Thyroid gland (tissue), 4 donors: ENCODE measurements at places on chromosomes 11 and 22. TPM values are rescaled to one million over a fixed set of nuclear protein-coding genes. Genes with fewer than 3 reads are reported as not detected.

DNA sequence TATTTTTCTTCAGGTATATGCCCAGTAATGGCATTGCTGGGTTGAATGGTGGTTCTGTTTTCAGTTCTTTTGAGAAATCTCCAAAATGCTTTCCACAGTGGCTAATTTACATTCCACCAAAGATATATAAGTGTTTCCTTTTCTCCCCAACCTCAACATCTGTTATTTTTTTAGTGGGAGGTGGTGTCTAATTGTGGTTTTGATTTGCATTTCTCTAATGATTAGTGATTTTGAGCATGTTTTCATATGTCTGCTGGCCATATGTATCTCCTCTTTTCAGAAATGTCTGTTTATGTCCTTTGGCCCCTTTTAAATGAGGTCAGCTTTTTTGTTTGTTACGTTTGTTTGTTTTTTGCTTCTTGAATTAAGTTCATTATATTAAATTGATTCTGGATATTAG lies 760.2 kb downstream of the KCNA4 start:
- no peak overlapping the region for H3K4me3 ChIP-seq
- H3K4me1 ChIP-seq, result no peaks in the 10 kb centered on the region
- no peak overlapping the region for H3K27ac ChIP-seq
- H3K27me3 ChIP-seq, result no peaks in the 10 kb centered on the region

GRCh38 chr11:123187665-123188507 lies 7.2 kb downstream of the CLMP start:
- H3K27ac ChIP-seq, result no peak overlapping the region
- no peak overlapping the region for H3K4me3 ChIP-seq
- H3K27me3 ChIP-seq, result no peaks in the 10 kb centered on the region
- no peak for DNase-seq
- H3K36me3 ChIP-seq, result no peaks in the 10 kb centered on the region

- no peaks in the 10 kb centered on the region for H3K36me3 ChIP-seq
- H3K4me3 ChIP-seq, result no peak overlapping the region
- H3K4me1 ChIP-seq, result no peaks in the 10 kb centered on the region
- no peaks in the 10 kb centered on the region for H3K27me3 ChIP-seq
Observed at GRCh38 chr11:115670538-115671205, 166.5 kb upstream of the CADM1 start.

Gene PATE4
- not detected for total RNA-seq

Gene ATP6V1E1
- total RNA-seq, result 88.6 TPM

DNA sequence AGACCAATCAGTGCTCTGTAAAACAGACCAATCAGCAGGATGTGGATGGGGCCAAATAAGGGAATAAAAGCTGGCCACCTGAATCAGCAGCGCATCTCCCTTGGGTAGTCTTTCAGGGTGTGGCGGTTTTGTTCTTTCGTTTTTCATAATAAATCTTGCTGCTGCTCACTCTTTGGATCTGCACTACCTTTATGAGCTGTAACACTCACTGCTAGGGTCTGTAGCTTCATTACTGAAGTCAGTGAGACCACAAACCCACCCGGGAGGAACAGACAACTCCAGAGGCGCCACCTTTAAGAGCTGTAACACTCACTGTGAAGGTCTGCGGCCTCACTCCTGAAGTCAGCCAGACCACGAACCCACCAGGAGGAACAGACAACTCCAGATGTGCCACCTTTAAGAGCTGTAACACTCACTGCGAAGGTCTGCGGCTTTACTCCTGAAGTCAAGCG lies 175.5 kb upstream of the PDGFD start:
- no peak for DNase-seq
- H3K4me3 ChIP-seq, result no peak overlapping the region
- H3K27me3 ChIP-seq, result no peaks in the 10 kb centered on the region
- H3K4me1 ChIP-seq, result no peaks in the 10 kb centered on the region
- H3K27ac ChIP-seq, result no peak overlapping the region

DNA sequence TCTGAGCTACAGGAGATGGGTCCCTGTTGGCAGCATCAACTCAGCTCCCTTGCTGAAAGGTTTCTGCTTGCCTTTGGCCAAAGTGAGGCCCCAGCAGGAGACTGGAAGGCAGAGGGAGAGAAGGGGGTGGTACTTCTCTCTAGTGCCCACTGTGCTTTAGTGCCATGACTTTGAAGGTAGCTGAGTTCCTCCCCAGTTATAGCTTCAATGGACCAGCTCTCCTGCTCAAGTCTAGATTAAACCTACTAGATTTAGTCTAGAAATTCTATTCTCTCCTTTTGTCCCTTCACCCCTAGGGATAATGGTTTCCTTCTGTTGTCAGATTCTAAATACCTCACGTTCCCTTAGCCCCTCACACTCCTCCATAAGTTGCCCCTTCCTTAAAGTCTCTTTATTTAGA lies 119.2 kb downstream of the TIMP3 start:
- H3K4me3 ChIP-seq, result no peak overlapping the region
- DNase-seq, result no peak
- H3K36me3 ChIP-seq, result no peaks in the 10 kb centered on the region

GRCh38 chr11:70158757-70159389 lies 44.2 kb upstream of the FADD start:
- H3K4me3 ChIP-seq, result no peak overlapping the region
- H3K4me1 ChIP-seq, result no peaks in the 10 kb centered on the region
- no peaks in the 10 kb centered on the region for H3K36me3 ChIP-seq
- no peak for DNase-seq
